CD4-positive, alpha-beta T cell treated with Interleukin-17A for 1 hour (primary cell): ENCODE measurements at places on chromosomes 1 and 21.
A peak's percentile ranks its signal among the peaks of the same experiment; 100 is the strongest.

DNA sequence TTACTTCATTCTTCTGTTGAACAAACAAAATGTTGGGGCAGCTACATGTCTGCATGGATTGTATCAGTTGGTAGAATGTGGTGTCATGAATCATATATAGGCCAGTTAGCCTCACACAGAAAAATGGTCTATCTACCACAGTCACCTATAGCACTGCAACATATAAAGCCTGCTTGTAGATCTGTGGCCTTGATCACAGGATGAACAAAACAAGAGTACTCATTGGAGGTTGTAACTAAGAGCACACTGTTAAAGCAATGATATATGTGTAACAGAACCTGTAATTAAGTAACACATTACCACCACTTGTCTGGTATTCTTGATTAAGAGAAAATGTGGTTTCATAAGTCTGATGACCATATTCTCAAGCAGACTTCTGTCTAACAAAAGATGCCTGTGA is 167.3 kb upstream of the SGIP1 start:
- no peak for DNase-seq

DNA sequence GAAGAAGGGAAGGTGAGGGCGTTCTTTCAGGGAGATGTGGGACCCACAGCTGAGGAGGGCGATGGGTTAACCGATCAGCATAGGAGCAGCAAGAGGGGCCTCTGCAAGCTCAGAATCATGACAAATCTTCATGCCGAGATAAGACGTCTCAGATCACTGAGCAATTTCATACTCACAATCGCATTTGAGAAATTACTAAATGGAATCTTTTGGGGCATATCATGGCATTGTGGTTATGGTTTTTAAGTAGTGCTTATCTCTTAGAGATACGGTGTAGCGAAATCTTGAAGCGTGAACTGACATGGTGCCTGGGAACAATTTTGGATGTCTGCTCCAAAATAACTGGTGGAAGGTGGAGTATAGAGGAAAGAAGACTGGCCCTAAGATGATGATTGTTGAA is 6.2 kb downstream of the TNNT2 start:
- DNase-seq: no peak

- DNase-seq: peak; percentile 48
Observed at GRCh38 chr21:33403128-33403785, at the start of gene IFNGR2. TSS of gene IFNGR2 (plus strand) at chr21:33403413. CDS start at chr21:33403544, 131 bp downstream.

DNA sequence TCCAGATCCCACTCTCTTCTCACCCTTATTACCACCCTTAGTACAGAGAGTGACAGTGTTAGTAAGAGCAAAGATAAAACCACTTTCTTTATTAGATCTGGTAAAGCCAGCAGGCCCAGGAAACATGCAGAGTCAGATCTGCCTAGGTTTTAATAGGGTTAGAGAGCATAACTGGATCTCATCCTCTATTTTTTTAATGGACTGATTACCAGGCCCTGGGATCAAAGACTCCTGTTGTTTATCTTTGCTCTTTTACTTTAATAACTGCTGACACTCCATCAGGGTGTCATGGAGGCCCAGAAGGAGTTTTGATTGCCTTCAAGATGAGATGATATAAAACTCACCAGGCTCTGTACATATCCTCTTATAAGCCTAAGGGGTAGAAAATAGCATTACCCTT is 45.3 kb upstream of the RGS5 start:
- no peak for DNase-seq

- DNase-seq: peak; percentile 23
Observed at GRCh38 chr1:170967042-170967910, 31.9 kb downstream of the MROH9 start.

- no peak for DNase-seq
Observed at GRCh38 chr1:90502194-90502593, 214.9 kb downstream of the BARHL2 start.

GRCh38 chr1:119952496-119952895 is 56.2 kb upstream of the ADAM30 start:
- no peak for DNase-seq

DNA sequence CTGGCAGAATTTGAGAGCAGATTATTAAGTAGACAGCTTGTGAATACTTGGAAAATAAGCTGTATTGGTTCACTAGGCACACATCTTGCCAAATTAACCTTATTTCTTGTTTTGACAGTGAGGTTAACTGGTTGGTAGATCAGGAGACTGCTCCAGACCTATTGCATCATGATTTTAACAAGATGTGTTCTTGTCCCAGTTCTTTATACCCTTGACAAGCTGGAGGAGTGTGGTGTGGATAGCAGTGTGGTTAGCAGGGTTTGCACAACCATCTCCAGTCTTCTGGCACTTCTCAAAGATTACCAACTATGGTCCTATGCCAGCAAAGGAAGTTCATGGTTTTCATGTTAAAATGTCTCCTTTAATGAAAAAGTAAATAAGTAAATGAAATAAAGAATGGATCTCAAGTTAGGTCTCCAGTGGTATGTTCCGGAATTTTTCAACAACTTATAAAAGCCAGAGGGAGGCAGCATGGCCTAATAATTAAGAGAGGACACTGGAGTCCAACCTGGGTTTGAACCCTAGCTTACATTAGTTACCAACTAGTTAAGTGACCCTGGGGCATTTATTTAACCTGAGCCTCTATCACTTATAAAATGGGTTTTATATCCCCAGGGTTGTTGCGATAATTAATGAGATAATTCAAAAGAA is 34.1 kb downstream of the DDX20 start:
- no peak for DNase-seq

DNA sequence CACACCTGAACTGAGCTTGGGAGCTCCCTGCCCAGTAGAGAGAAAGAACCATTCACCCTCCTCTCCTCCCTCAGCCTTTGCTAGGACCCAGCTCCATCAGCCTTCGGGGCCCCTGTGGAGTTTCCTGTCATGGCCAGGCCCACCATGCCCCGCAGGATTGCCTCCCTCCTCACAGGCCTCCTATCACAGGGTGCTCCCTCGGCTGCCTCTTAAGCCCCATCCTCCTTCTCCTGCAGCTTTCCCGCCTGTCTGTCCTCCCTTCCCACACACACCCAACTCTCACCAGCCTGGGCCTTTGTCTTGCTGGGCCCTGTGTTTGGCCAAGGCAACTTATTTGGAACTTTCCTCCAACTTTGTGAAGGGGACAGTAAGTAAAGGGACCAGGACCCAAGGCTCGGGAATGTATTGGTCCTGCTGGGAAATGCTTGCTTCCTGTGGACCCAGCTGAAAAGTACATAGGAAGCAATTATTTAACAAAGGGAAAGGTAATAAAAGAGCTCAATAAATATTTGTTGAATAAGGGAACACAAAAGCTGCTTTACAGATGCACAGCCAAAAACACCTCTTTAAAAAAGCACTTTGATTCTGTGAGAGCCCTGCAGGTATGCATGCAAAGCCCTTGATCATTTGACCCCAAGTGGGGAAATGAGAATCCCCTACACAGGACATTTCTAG is 31.6 kb upstream of the TENT5C start:
- no peak for DNase-seq

- DNase-seq: no peak
Observed at GRCh38 chr1:52676249-52676903, 21.8 kb downstream of the COA7 start.

DNA sequence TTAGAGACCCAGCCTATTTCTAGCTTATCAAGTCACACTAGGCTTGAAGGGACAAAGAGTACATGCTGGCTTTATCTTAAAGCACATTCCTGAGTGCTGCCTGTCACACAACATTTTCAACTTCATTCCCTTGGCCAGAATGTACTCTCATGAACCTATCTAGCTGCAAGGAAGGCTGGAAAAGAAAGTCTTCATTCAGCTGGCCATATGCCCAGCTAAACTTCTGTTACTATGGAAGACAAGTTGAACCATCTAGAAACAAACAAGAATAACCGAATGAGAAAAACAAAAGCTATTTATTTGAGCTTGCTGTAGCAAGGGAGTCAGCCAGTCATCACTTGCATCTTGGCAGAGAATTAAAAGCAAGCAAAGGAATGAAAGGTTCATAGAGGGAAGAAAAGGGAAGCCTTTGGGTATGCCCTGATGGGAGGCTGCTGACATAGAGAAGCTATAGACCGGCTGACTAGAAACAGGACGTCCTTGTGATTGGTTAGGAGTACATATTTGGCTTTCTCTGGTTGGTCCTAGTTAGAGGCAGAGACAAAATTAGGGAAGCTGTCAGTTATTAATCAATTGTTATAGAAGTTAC is 108.4 kb downstream of the NEK7 start:
- DNase-seq: no peak

- DNase-seq: no peak
Observed at GRCh38 chr1:223662943-223663342, 2.6 kb downstream of the CAPN8 start.
